ENCODE measurements at places on chromosomes 7 and 10.

DNA sequence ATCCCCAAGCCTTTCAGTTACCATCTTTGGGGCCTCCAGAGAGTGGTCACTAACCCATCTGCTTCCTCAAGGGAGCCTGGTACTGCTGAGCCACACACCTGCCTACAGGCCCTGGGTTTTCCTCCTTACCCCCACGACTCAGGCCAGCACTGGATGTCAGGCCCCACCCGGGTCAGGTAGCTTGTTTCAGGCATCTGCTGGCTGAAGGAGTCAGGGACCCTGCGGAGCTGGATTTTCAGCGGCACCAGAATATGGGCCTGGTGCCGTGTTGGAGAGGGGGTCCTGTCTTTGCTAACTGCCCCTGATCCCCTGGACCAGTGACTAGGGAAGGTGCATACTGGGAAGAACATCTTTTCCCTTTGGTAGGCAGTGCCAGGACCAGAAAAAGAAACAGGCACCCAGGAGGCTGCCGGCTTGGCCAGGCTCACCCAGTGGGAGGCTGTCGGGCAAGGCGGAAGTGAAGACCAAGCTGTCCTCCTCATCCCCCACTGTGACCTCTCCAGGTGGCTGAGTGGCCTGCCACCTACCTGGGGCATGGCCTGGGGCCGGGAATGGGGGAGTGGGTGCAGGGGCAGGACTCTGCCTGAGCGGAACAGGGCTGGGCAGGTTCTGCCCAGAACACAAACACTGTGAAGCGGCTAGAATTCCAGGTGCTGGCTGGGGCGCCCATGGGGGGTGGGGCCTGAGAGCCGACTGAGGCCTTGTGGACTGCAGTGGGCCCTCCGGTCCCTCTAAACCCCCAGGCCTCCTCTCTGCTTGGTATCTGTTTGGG lies 12.4 kb upstream of the SAMD8 start:
- no peak for DNase-seq

GRCh38 chr7:110964775-110965174 lies 126.2 kb upstream of the LRRN3 start:
- no peak for DNase-seq

- no peak for DNase-seq
Measured at GRCh38 chr10:59090817-59091622, 85.4 kb upstream of the PHYHIPL start.

DNA sequence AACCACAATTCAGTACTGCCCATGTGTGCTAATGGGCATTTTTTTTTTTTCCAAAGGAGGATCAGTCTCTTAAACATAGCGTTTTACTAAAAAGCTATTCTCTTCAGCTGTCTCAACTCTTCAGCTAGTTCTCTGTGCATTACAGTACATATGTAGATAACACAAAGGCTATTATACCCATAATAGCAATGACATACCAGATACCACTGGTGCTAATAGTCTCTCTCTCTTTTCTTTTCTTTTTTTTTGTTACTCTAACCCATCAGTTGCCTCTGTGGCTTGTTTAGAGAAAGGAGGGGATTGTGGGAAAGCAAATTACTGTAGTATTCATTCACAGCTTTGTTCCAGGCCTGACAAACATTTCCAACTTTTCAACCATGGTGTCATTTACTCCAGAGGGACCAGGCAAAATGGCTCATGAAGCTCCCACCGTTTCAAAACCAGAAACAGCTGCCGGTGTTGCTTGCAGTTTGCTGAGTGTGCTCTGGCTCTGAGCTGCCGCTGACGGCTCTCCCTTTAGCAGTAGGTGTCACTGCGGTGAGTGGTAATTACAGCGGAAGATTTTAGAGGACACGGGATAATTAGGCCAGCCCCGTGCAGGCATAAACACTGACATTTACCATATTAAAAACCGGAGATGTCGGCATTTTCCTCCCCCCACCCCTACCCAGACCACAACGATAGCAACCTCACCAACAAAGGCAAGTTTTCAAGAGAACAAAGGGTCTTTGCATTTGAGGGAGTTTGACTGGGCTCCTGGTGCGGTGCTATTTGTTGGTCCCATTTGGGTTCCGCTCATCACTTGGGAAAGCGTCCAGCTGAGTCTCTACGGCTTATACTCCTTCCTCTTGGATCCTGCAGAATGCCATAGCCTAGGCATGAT lies 1005.5 kb downstream of the KCNMA1 start:
- no peak for DNase-seq

- no peak for DNase-seq
Measured at GRCh38 chr7:34128762-34129161, 223.4 kb downstream of the BMPER start.

Data from stimulated activated CD4-positive, alpha-beta T cell treated with anti-CD3 and anti-CD28 coated beads, Interleukin-1b, Interleukin-23, amount 100 ng/mL, for 1 hour (primary cell).